ENCODE measurements at places on chromosomes 12 and 14.
A peak's percentile ranks its signal among the peaks of the same experiment; 100 is the strongest.

DNA sequence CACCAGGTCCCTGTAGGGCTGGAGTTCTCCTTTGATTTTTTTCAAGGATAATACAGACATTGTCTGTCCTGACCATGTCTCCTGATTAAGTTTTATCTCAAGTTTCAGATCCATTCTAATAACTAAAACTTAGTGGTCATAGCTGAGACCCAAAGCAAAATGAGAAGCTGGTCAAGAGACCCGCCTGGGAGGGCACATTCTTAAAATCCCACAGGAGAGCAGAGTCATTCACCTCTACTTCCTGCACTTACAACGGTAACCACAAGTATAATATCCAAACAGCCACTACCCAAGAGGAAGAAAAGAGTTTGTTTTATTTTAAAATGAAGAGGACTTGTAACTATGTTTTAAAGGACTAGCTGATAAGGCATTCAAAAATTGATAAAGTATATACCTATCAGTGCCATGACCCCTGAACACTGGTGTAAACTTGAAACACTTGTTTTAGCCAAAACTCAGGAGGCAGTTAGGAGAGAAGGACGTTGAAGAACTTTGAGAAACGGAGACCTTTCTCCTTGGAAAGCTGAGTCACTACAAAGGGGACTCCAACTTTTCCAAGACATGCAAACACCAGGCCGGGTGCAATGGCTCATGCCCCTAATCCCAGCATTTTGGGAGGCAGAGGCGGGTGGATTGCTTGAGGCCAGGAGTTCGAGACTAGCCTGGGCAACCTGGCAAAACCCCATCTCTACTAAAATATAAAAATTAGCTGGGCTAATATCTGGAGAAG is 478.2 kb downstream of the GLT1D1 start:
- DNase-seq = no peak

- no peak for DNase-seq
Observed at GRCh38 chr12:53044896-53045695, 4.8 kb upstream of the TNS2 start.

GRCh38 chr14:69848903-69849391 is 30.3 kb upstream of the SMOC1 start:
- DNase-seq = no peak

GRCh38 chr12:39743655-39744054 is 124.1 kb upstream of the ABCD2 start:
- no peak for DNase-seq

DNA sequence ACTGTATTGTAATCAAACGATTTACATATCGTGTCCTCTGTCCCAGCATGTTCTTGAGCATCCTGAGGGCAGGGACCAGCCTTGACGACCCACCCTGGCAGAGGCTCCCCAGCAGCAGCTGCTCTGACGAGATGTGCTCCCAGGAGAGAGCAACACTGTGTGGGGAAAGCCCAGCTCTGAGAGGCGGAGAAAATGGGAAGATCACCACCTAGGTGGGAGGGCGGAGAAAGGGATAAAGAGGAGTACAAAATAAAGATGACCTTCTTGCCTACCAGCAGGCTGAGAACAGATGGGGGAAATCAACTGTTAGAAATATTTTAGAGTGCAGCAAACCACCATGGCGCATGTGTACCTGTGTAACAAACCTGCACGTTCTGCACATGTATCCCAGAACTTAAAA is 71.5 kb upstream of the CAPRIN2 start:
- no peak for DNase-seq

DNA sequence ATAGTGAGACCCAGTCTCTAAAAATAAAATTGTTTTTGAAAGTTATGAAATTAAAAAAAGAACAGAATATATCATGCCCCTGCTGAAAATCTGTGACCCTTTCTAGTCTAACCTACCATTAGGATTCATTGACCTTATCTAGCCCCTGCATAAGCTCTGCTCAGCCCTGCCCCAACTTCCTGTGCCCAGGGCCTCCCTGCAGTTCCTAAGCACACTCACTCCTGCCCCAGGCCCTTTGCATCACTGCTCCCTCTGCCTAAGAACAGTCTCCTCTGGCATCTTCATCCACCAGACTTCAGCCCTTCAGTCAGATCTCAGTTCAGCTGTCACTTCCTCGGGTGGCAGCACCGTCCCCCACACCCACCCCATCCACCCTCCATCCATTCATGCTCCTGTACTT is 55.4 kb downstream of the SCARB1 start:
- no peak for DNase-seq

DNA sequence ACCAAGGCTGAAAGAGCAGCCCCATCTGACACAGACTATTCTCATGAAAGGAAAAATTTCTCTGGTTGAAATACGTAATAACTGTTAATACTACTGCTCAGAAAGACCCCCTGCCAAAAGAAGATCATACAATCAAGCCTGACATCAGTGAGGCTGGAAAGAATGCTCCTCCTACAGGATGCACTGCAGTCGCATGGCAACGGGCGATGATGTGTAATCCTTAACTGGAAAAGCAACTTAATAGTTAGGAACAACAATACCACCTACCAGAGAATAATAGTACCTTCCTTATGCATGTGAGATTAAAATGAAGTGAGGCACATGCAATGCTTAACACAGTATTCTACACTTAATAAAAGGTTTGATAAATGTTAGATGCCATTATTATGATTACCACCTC is 1.2 kb upstream of the GOLGA5 start:
- DNase-seq = no peak

- peak; percentile 59 for DNase-seq
Observed at GRCh38 chr14:73829526-73830431, 21.9 kb upstream of the PTGR2 start.

GRCh38 chr14:75821831-75822521 is 159.8 kb downstream of the TGFB3 start:
- DNase-seq = no peak

- no peak for DNase-seq
Observed at GRCh38 chr12:124520265-124520701, 47.1 kb downstream of the NCOR2 start.

GRCh38 chr12:513446-513845 is 53.7 kb downstream of the B4GALNT3 start:
- no peak for DNase-seq

DNA sequence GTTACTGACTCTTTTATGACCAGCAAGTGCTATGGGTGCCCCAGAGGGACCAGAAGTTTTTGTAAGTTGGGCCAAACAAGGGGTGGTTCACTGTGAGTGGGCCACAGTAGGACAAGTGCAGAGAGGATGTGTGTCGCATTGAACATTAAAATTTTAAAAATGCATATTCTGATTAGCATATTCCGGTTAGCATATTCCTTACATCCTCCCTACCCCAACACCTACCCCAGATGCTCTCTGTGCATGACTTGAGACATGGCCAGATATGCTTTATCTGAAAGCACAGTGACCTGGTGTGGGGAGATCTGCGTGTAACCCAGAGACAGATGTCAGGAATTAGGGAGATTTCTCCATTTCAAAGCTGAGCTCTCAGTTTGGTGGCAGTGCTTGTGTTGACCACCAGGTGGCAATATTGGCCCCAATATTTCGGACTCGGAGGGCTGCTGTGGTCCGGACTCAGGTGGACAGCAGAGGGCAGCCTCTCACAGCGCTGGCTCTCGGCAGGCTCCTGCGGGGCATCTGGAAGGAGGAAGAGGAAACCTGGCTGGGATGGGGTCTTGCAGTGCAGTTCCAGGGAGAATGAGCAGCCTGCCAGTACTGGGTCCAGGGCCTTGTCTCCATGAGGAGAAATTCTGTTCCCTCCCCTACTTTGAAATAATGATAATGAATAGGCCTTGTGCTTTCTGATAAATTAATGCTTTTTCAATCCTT is 1.6 kb upstream of the CEBPE start:
- DNase-seq = peak; percentile 90

DNA sequence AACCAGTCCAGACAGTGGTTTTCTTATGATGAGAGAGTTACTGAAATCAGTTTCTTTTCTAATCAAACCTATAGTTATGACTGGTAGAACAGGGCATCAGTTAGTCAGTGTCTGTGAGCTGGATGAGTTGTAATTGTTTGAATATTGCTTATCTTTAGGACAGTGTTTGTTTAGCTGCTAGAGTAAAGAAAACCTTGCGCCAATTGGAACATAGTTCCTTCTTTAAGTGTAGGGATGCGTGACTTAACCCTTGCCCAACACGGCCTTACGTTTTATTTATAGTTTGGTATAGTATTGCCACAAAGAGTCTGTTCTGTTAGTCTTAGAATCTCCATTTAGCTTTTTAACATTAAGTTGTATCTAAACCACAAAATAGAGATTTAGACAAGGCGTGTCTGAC is 572.6 kb downstream of the SLC16A7 start:
- no peak for DNase-seq

GRCh38 chr12:90858252-90858651 is 96.7 kb downstream of the CCER1 start:
- no peak for DNase-seq

DNA sequence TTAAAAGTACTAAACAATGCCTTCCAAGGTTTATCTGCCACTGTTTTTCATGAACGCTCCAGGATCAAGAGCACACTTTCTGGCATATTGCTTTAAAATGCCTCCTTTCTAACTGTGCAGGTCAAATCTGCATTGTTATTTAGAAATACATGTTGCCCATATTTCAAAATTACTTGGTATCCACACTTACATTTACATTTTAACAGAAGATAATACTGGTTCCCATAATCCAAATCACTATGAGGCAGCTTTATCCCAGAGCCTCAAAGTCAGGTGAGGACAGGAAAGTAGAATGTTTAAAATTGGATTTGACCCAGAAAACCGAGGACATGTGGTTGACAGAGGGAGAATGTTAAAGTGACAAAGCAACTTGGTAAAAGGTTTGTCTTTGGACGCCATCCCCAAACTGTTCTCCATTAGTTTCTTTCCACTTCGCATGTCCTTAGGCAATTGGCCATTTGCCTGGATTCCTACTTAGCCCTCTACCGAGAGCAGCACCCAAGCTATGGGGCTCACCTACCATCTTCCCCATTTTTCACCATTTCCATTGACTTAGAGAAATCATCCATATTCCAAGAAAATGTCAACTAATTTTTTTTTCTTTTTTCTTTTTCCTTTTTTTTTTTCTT is 353.0 kb downstream of the PAWR start:
- DNase-seq = no peak

- peak; percentile 71 for DNase-seq
Observed at GRCh38 chr12:6765634-6766581, at the start of gene PTMS. Gene PTMS (plus strand): TSS chr12:6766363. CDS start chr12:6766706, 343 bp downstream.

- no peak for DNase-seq
Observed at GRCh38 chr12:50776749-50777728, 13.1 kb downstream of the ATF1 start.

DNA sequence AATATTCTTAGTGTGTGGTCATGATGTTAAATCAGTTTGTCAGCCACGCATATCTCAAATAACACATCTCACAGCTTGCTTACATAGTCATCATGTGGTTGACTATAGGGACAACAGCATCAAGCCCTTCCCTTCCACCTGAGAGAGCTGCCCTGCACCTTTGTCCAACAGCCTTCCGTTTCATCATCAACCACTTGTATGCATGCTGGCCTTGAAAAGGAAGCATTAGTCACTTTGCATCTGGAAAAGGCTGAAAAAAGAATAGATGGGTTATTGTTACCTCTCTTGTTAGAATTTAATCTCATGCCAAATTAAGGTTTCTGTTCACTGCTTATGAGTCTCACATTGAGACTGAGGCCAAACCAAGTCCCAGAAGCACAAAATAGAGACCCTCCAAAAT is 1586.5 kb upstream of the SEL1L start:
- no peak for DNase-seq

DNA sequence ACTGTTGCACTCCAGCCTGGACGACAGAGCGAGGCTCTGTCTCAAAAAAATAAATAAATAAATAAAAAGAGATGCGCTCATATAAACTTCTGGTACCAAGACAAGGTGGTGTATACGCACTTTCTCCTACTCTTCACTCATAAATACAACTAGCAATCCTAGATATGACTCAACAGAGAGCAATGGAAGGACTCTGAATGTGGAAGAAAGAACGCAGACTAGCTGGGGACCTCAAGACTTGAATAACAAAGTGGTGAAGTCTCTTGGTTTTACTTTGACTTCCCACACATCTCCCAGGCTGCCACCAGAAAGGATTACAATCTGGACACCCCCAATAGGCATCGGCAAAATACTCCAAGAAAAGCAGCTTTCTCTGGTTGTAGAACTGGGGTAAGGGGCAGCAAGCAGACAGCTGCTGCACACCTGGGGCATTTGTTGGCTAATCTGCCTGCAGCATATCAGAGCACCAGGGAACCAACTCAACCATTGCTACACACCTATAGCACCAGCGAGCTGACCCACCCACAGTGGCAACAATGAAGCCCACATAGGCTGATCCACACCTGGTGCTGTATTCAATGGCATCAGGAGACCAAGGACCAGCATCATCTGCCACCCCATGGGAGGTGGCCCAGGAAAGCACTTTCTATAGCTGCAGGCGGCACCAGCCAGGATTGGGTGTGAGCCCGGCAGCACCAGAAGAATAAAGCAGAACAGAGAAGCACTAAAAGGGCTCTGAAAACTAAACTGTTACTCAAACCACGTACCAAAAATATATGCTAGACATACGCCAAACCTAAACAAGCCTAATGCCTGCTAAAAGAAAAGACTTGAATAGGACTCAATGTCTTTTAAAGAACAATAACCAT is 1231.7 kb upstream of the TMEM132C start:
- DNase-seq = no peak

GRCh38 chr12:113850309-113851056 is 115.6 kb downstream of the RBM19 start:
- DNase-seq = no peak

DNA sequence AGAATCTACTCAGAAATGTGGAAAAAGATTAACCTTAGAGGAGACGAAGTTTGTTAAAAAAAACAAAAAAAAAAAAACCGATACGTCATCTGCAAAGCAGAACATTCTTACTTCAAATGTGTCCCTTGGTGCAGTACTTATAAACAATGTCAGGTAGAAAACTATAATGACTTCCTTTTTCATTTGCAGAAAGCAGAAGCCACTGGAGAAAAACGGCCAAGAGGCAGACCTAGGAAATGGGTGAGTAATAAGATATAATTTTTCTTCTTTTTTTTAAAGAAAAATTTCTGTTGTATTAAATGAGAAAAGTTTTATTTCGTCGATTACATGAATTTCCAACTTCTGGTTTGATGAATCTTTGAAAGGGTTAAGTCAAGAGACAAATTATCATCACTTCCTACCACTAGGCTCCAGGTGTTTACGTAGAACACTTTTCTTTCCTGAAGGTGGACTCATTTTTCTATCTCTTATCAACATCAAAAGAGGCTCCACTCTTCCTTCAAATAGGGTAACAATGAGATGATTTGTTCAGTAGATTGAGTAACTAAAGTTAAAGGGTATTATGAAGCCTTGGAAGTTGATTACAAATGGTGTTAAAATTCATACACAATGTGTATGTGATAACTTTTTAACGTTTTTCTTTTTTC is 14.2 kb downstream of the HMGA2 start:
- DNase-seq = peak; percentile 35

- DNase-seq = no peak
Observed at GRCh38 chr14:103857256-103857655, 9.9 kb upstream of the PPP1R13B start.

- no peak for DNase-seq
Observed at GRCh38 chr14:33484264-33484663, 466.6 kb downstream of the EGLN3 start.

- no peak for DNase-seq
Observed at GRCh38 chr14:69637503-69638031, 26.2 kb downstream of the SUSD6 start.

Data from KBM-7 (cell line).